Right kidney (tissue), 9 donors: ENCODE measurements at places on chromosomes 11 and 22.

- no peak for DNase-seq
Measured at GRCh38 chr22:33811686-33812085, 108.6 kb downstream of the LARGE1 start.

- no peak for DNase-seq
Measured at GRCh38 chr11:7030836-7031235, 10.6 kb downstream of the NLRP14 start.

- no peak for DNase-seq
Measured at GRCh38 chr22:23513705-23514104, 66.4 kb downstream of the IGLL1 start.

DNA sequence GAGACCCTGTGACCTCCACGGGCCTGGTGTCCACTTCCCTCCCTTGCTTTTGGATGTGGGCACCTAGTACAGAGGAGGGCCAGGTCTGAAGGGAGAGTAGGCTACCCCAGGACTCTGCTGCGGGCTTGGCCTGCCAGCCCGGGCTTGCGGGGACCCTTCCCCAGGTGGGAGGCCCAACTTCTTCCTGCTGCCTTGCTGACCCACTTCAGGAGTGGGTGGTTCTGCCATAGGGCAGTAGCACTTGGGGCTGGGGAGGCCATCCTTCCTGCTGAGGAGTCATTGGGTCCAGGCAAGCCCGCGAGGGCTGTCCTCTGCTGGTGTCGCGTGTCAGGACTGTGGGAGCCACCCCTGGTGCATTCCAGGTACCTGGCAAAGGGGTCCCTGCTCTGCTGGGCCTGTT, 1250.0 kb downstream of the BRD1 start:
- no peak for DNase-seq

- no peak for DNase-seq
Measured at GRCh38 chr11:12291766-12292165, 85.6 kb upstream of the PARVA start.

DNA sequence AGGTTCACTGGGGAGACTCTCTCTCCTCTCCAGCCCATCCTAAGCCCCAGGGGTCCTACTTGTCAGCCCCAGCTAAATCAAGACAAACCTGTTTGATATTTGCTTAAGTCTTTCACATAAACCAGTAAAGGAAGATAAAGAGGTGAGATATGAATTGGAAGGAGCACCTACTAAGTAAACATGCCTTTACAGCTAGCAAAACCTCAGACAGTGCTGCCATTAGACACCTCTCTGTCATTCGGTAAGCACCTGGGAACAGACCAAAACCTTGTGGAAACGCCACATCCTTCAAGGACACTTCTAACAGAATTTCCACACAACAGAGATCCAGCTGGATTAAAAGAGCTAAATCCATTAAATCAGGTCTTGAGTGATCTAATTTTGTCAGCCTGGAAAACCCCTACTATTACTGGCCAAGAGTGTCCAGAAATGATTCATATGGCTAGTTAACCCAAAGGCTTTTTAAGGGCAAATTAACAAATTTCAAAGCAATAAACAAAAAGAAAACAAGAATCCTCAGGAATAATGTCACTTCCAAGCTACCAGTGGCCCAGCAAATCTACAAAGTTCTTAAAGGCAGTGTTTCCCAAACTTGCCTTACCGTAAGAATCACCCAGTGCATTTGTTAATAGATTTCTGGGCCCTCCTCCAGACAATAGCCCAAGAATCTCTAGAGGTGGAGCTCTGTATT, 2.4 kb downstream of the VPS37C start:
- DNase-seq = no peak

- no peak for DNase-seq
Measured at GRCh38 chr11:131687291-131688047, 317.1 kb downstream of the NTM start.

DNA sequence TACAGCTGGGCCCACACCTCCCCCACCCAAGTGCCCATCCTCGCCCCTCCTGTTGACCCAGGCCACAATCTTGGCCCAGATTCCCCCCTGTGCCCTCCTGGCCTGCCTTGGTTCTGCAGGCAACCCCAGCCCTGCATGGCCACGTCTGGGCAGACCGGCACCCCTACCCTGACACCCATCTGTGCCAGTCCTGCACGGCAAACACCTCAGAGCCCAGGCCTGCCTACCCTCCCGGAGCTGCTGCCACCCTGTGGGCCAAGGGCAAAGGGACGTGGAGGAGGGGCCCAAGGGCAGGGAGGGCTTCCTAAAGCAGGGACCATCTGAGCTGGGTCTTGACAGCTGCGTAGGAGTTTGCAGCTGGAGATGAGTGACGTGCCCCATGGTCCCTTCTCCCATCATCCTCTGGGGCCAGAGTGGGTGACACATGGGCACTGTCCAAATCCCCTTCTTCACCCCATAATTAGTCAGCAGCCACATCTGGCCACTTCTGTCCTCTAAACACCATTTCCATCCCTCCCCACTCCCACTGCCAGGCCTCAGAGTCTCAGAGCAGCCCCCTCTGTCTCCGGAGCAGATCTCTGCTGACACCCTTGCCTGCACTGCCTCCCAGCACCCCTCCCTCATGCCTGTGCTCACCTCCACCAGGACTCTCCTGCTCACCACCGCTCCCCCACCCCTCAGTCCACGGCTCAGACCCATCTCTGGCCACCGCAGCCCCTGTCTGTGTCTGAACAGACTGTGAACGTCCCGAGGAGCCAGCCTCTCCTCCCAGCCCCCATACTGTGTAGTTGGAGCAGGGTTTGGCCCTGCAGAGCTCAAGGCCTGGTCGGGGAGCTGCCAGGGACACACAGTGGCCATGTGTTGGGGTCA, 35.6 kb upstream of the PPARA start:
- DNase-seq = no peak
